ENCODE measurements at places on chromosomes 7 and 10. TPM values are rescaled to one million over a fixed set of nuclear protein-coding genes. Genes with fewer than 3 reads are reported as not detected.

Gene ZNF488
- not detected for total RNA-seq

Gene CPA2
- not detected for total RNA-seq

Gene MBLAC1
- 4.7 TPM for total RNA-seq

Gene MICALL2
- total RNA-seq = 18.1 TPM

Gene GIMAP1
- total RNA-seq = 0.09 TPM

Gene PLPP4
- under 0.01 TPM for total RNA-seq

Gene PIK3AP1
- total RNA-seq = 0.52 TPM

Gene PPP1R17
- under 0.01 TPM for total RNA-seq

Gene FEZF1
- not detected for total RNA-seq

Gene FGFR2
- total RNA-seq = under 0.01 TPM

Gene TAS2R41
- total RNA-seq = not detected

Gene ORC5
- total RNA-seq = 13.0 TPM

Gene ARMC3
- total RNA-seq = not detected

Gene KCNH2
- total RNA-seq = 0.17 TPM

Gene ERVW-1
- not detected for total RNA-seq

Gene PNLIPRP3
- total RNA-seq = not detected

Gene CLCN1
- total RNA-seq = not detected

Gene ARHGEF5
- 0.63 TPM for total RNA-seq

Gene SPDYE2B
- not detected for total RNA-seq

Gene PLXNA4
- total RNA-seq = 2.5 TPM

Gene PNLIPRP1
- not detected for total RNA-seq

Gene RNF32
- 1.3 TPM for total RNA-seq

Gene NUTM2E
- total RNA-seq = not detected
